ENCODE measurements at places on chromosomes 12 and 14.

DNA sequence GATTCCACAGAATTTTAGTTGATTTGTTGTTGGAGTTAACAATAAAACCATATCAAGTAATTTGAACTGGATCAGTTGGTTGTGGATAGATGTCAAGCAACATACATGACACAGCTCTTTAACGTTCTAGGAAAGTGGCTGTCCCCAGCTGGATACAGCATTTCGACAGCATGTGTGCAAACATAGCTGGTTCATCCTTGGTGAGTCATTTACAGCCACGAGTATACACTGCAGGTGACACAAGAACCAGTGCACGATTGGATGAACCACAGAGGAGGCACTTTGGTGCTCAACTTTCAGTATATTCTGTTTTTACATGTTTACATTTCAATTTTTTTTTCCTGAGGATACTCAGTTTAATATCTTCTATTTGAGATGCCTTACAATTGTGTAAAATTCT, 242.4 kb downstream of the TMEM117 start:
- no peaks in the 10 kb centered on the region for H3K27me3 ChIP-seq
- no peaks in the 10 kb centered on the region for H3K36me3 ChIP-seq
- no peak overlapping the region for H3K27ac ChIP-seq
- H3K4me3 ChIP-seq = no peak overlapping the region
- no peak for DNase-seq

DNA sequence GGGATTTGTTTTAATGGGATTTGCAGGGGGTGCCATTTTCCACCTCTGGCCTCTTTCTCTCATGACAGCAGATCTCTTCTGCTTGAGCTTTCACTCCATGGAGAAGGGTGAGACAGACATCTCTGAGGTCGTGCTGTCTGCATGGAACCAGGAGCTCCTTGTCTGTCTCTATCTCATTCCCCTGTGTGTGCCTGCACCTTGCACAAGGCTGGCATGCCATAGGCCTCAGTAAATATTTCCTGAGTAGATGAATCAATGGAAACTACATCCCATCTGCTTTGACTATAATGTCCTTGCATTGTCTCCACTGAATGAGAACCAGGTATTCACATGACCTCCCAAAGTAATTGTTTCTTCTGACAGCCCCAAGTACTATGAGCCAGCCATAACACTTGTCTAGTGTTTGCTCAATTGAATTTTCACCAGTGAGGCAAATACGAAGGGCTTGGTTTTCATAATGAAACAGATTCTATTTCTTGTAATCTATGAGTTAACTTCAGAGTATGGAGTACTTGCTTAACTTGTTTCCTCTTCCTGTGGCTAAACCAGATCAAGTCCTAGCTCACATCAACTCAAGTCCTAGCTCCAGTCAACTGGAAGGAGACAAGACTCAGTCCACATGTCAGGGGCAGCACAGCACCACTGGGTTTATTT, 32.3 kb downstream of the KCNK13 start:
- no peak overlapping the region for H3K4me3 ChIP-seq
- no peaks in the 10 kb centered on the region for H3K4me1 ChIP-seq
- DNase-seq = no peak
- no peaks in the 10 kb centered on the region for H3K36me3 ChIP-seq
- H3K27me3 ChIP-seq = no peaks in the 10 kb centered on the region

DNA sequence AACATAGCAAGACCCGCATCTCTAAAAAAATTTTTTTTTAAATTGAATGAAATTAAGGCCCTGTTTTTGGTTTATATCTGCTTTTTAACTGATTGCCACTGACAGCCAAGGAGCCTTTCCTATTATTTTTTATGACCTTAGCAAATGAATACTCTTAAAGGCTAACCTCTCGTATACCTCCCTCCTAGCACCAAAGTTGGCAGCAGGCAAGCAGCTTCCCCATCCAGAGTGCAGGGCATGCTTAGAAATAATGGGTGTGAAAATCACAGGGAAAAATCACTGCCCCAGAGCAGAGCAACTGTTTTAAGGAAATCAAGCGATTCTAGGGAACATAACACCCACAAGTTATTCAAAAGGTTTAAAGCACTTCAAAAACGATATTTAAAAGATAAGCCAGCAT, 20.7 kb downstream of the HAL start:
- no peaks in the 10 kb centered on the region for H3K27me3 ChIP-seq
- no peaks in the 10 kb centered on the region for H3K4me1 ChIP-seq
- no peak overlapping the region for H3K27ac ChIP-seq
- no peak overlapping the region for H3K4me3 ChIP-seq
- no peak for DNase-seq

DNA sequence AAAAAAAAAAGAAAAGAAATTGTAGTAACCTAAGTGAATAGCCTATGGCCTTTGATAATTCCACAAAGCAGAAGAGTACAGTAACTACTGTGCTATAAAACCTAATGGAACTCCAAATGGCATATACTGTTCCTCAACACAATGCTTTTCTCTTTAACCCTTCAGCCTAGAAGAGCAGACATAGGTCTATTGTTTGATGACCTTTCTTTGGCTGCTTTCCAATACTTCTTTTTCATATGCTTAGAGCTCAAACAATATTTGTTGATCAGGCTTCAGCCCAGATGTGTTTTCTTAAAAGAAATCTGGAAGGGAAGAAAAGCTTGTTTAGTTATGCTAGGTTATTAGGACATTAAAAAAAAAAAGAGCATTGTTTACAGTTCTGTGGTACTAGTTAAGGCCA, 116.4 kb downstream of the NTN4 start:
- H3K27me3 ChIP-seq = no peaks in the 10 kb centered on the region
- peak overlapping the region; percentile 20 for H3K27ac ChIP-seq
- H3K36me3 ChIP-seq = no peaks in the 10 kb centered on the region
- no peak for DNase-seq
